ENCODE measurements at places on chromosomes 7 and 10.

GRCh38 chr7:12588259-12588904 lies 17.9 kb downstream of the SCIN start:
- no peak for DNase-seq

DNA sequence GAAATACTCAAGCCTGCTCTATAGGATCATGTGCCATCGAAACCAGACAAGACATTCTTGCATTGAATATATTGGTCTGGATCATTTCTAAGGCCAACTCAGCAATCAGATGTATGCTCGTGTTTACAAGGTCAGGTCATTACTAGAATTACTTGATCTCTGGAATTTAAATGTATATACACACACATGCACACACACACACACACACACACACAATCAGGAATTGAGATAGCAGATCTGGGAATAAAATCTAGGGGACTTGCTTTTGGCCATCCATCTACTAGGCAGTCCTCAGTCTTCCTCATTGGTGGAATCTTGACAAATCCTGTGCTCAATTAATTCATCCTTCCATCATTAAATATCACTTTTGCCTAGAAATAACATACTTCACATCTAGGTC lies 3.6 kb downstream of the OPTN start:
- no peak for DNase-seq

DNA sequence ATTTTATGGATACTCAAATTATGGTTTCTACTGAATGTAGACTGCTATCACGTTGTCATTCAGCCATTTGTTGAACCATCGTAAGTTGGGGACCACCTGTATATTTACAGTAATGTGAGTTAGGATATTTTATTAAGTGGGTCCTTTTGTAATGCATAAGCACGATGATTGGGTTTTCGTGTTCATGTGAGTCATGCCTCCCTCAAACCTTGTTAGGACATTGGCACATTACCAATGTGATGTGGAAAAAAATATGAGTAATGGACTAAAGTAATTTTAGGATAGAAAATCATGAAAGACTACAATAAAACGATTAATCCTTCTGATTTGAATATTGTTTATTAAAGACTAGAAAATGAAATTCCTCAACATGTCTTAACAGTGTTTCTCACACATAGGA lies 8.7 kb downstream of the SMC3 start:
- DNase-seq, result no peak

- no peak for DNase-seq
These were observed 17.8 kb downstream of the ASB4 start for GRCh38 chr7:95503271-95504131.

DNA sequence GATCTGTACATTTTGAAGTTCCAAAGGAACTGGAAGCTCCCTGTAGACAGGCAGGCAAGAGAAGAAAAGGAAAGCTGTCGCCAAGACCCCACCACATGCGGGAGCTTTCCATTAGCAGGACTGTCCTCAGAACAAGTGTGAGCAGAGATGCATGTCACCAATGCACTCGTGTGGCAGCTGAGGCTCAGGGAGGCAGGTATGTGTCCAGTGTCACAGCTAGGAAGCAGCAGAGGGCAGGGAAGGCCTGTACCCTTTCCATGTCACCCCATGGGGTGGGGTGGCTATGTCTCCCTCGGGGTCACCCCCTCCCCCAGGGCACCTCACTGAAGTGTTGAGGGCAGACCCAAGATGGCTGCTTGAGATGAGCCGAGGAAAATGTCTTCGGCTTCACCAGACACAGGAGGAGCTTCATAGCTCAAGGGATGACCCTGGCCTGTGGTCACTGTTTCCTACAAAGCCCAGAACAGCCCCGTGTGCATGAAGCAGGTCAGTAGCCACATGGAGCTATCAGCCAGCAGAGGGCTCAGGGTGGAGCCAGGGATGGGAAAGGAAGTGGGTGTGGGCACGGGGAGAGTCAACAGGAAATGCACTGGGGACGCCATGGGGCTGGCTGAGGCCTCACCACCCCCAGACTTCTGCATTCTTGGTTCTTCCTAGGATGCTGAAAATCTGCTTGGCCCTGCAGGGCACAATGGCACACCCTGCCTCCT lies 96.6 kb downstream of the FAM53B start:
- DNase-seq, result peak; percentile 34

All from SW480 (cell line).